ENCODE measurements at places on chromosomes 1 and 21. TPM values are rescaled to one million over a fixed set of nuclear protein-coding genes. Genes with fewer than 3 reads are reported as not detected.

The XPR1 gene
- 36.1 TPM for total RNA-seq

The MPL gene
- total RNA-seq: not detected

The HSD17B7 gene
- 24.6 TPM for total RNA-seq

The FYB2 gene
- total RNA-seq: 0.49 TPM

The TTC22 gene
- total RNA-seq: 0.10 TPM

The FOXD2 gene
- 2.2 TPM for total RNA-seq

The GBP4 gene
- total RNA-seq: 3.3 TPM

The ARHGAP30 gene
- total RNA-seq: 0.36 TPM

The DPT gene
- total RNA-seq: not detected

The FCN3 gene
- total RNA-seq: not detected

The INKA2 gene
- 0.54 TPM for total RNA-seq

The CR1L gene
- not detected for total RNA-seq

The KRTAP10-2 gene
- total RNA-seq: not detected

The E2F2 gene
- 9.5 TPM for total RNA-seq

The IFNLR1 gene
- total RNA-seq: 1.0 TPM

The CA14 gene
- not detected for total RNA-seq

The MRPL9 gene
- 98.3 TPM for total RNA-seq

The HTR6 gene
- 0.10 TPM for total RNA-seq

The BTBD19 gene
- total RNA-seq: 2.6 TPM

The OR2L13 gene
- total RNA-seq: not detected

The KCNE2 gene
- total RNA-seq: not detected

The FCRL6 gene
- not detected for total RNA-seq

The PDC gene
- not detected for total RNA-seq

The SWT1 gene
- 2.1 TPM for total RNA-seq

The CD247 gene
- total RNA-seq: 0.44 TPM

The PRRC2C gene
- total RNA-seq: 145 TPM

The HNRNPU gene
- total RNA-seq: 361 TPM

The FAM177B gene
- total RNA-seq: not detected

The ZNF593OS gene
- not detected for total RNA-seq

The FCRL2 gene
- not detected for total RNA-seq

The FAM43B gene
- 3.0 TPM for total RNA-seq

The LAMTOR2 gene
- 63.4 TPM for total RNA-seq

The KCNAB2 gene
- total RNA-seq: 27.6 TPM

The PPIE gene
- total RNA-seq: 53.0 TPM

The LIN28A gene
- total RNA-seq: 0.64 TPM

The MMP23B gene
- 5.0 TPM for total RNA-seq

The LCE2B gene
- total RNA-seq: not detected

The ZBED6 gene
- total RNA-seq: 39.8 TPM

The SLAMF9 gene
- total RNA-seq: not detected

The CAPN9 gene
- not detected for total RNA-seq

The VHLL gene
- 0.28 TPM for total RNA-seq

The TNFRSF18 gene
- 4.3 TPM for total RNA-seq

The COL16A1 gene
- total RNA-seq: 7.6 TPM

The C1orf115 gene
- 3.9 TPM for total RNA-seq

The C2CD4D gene
- 1.2 TPM for total RNA-seq

The TNNT2 gene
- total RNA-seq: not detected

The LMX1A gene
- not detected for total RNA-seq

The ATP1A2 gene
- 0.15 TPM for total RNA-seq

The RAB29 gene
- total RNA-seq: 15.1 TPM

The LCE1E gene
- total RNA-seq: not detected

The ASCL5 gene
- not detected for total RNA-seq

The FMO5 gene
- total RNA-seq: 0.57 TPM

The OR2G6 gene
- not detected for total RNA-seq

The AGMAT gene
- 3.1 TPM for total RNA-seq

The PLPPR5 gene
- not detected for total RNA-seq

The STRIP1 gene
- 26.1 TPM for total RNA-seq

The KCND3 gene
- total RNA-seq: not detected

The CD244 gene
- total RNA-seq: not detected

The USH2A gene
- total RNA-seq: not detected
